ENCODE measurements at places on chromosomes 5 and 9.

DNA sequence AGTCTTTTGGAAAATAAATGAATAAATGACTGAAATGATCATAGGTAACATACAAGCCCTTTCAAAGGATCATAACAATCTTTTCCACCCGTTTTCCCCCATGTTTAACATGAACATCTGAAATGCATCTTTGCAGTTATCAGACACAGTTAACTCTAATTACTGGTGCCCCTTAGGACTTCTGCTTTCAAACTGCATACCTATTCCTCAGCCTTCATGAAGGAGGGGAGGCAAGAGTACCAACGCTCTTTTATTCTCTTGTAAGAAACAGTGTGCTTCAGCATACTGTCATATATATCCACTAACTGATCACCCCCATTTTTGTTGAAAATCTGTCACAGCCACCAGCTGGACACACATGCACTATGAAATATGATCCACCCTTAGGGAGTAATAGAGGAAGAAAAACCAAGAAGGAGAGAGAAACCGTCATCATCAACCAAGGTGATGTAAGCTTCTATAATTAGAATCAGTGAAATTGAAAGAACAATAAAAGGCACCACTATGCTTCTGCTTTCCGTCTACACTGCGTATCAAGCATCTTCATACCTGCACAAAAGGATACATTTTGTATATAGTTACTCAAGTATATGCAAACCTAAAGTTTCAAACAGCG is 98.7 kb downstream of the RAPGEF6 start:
- no peak for DNase-seq

- no peak for DNase-seq
Measured at GRCh38 chr9:98639133-98639532, 69.6 kb downstream of the GABBR2 start.

DNA sequence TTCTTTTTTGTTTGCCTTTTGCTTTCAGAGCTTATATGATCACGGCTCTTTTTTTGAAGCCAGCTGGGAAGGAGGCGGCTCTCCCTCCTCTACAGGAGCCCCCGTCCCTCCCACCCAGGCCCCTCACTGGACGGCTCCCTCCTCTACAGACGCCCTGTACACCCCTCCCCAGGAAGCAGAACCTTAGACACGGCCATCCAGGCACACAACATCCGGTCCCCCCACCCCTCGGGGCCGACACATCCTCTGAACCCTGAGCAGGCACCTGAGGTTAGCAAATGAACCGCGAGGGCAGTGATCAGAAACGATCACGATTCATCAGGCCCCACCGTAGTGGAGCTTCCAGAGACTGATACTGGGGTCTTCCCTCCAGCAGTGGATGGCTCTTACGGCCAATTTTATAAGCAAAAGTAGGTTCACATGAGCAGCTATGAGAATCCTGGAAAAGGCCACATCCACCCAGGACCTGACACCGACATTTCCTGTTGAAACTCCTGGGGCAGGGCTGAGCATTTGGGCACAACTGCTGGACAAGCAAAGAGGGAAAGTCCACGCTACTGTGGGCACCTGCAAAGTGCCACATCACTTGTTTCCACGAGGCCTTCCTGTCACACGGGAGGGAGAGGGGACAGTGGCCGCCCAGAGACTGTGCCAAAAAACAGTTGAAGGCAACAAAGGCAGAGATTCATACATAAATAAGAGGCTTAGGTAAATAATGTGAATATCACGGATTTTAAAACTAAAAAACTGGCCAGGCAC is 78.9 kb downstream of the SEMA4D start:
- DNase-seq, result peak; percentile 68

DNA sequence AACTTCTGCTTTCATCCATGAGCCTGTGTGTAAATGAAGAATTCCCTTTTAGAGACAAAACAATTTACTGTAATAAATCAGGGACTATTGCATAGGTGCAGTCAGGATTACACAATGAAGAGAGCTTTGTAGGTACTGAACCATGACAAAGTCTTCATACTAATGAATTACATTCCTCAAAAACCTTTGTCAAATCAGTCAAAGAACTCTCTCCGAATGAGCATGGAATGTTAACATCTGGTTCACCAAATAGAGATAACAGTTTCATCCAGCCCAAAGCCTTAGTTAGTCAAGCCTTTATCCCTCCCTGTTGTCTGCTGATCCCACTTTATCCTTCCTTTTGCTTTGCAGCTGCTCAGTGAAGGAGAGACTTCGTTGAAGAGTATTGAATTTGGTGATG is 62.9 kb upstream of the DMRTA1 start:
- DNase-seq, result no peak

DNA sequence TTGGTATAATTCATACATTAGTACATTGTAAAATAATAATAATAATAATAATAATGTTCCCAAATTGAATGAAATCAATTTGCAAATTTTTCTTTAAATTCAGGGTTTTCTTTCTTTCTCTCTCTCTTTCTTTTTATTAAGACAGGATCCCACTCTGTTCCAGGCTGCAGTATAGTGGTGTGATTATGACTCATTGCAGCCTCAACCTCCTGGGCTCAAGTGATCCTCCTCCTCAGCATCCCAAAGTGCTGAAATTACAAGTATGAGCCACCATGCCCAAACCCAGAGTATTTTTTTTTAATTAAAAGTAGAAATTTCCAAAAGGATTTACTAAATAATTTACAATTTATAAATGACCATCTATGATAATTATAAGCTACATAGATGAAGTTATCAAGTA is 117.7 kb downstream of the HOMER1 start:
- no peak for DNase-seq

DNA sequence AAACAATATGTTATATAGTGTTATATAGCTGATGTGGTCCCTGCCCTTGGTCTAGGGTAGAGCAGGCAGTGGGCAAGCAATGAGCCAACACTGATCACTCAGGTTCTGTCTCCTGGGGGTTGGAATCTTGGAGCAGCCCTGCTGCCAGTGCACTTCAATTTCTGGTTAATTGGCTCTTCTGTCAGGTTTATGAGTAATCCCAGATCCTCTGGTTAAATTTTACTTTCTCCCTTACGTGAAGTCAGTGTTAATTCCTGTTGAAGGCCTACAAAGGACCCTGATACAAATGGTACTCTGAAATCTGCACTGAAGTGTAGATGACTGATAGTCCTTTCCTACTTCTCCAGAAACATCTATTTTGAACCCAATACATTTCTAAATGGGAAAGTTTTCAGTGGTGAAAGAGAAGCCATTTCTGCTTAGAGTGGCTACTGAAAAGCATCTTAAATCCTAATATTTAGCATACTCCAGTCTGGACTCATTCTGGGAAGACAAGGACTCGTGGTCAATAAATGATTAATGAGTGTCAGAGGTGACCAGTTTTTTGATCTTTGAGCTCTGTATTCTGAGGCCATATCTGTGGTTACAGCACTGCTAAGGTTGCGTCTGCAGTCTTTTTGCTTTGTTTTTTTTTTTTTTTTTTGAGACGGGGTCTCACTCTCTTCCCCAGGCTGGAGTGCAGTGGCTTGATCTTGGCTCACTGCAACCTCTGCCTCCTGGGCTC is 442.4 kb downstream of the KIF4B start:
- DNase-seq, result no peak

- DNase-seq, result no peak
Measured at GRCh38 chr9:90514877-90515276, 127.7 kb downstream of the DIRAS2 start.

DNA sequence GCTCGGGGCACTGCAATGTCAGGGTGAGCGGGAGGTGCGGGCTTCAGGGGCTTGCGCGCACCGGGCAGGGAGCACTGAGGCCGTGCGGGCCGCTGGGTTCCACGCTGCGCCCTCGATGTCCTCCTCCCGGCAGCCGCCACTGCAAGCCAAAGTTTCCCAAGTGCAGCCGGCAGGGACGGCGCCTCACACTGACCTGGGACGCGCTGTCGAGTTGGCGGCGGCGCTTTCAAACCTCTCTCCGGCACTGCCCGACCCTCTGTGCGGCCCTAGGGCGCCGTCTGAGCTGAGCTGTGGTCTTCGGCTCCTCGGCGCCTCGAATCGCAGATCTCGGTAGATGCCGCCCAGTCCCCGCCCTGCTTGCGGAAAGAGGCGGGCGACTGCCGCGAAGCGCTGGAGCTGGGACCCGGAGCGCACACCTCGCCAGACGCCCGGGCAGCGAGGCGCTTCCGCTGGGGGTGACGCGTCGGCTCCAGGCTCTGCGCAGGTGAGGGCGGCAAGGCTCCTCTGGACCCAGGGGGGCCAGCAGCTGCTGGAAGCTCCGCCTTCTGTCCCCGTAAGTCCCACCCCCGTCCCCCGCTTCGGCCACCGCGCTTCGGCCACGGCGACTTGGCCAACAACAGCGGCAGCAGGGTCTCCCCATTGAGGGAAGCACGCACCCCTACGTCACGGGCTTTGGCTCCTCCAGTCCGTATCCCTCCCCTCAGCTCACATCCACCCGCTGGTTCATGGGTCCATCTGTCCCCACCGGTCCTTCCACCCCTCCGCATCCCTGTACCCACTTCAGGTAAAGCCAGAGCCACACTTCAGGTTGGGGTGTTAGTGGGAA is at the start of gene ANKRD34B:
Gene ANKRD34B, minus strand, starts transcription at position 320 of the 826 bp plus-strand sequence. CDS start 10,261 bp downstream, outside the sequence.
- DNase-seq, result no peak

- no peak for DNase-seq
Measured at GRCh38 chr9:107681988-107682387, 192.4 kb upstream of the KLF4 start.
